Naive thymus-derived CD8-positive, alpha-beta T cell (primary cell): ENCODE measurements at places on chromosomes 2 and 18. TPM values are rescaled to one million over a fixed set of nuclear protein-coding genes. Genes with fewer than 3 reads are reported as not detected.

GRCh38 chr2:147531269-147531668 is 313.6 kb upstream of the ACVR2A start:
- no peak for DNase-seq

GRCh38 chr2:54528311-54528955 is 72.3 kb downstream of the SPTBN1 start:
- no peak for DNase-seq

GRCh38 chr2:195442458-195443175 is 214.4 kb upstream of the SLC39A10 start:
- no peak for DNase-seq

The PRPF40A gene
- 120 TPM for total RNA-seq

GRCh38 chr2:101140237-101140636 is 10.9 kb downstream of the TBC1D8 start:
- no peak for DNase-seq

DNA sequence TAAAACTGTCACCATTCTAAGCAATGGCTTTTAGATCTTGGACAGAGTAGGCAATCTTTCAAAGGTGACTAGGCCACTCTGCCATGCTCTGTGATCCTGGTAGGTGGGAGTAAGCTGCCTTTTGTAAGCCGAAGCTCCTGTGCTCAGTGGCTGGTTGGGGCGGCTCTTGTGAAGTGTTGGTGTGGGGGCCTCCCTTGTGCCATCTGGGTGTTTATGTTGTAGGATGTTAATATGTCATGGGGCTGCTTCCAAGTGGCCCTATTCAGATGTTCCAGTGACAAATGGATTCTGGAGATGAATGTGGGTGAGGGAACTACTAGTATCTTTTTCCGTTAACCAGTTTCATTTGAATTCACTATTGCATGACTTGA is 116.8 kb upstream of the SPRED2 start:
- no peak for DNase-seq

DNA sequence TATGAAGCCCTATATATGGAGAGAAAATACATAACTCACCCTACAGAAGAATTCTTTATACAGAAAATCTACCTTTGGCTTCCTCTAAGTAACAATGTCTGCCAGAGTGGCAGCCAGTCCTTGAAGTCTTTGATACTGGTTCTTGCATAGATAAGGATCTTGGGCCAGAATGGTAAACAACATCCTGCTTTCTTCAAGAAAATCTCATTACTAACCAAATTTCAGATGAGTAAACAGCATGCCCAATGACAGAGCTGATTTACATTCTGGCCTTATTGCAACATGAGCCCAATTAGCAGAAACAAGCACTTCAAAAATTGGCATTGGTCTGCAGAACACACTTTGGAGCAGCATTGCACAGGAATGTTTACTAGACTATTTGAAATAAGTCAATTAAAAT is 336.5 kb upstream of the ST6GAL2 start:
- DNase-seq = no peak

GRCh38 chr2:157486596-157487270 is 42.8 kb upstream of the CYTIP start:
- no peak for DNase-seq
